A673 (cell line): ENCODE measurements at places on chromosomes 4 and X. TPM values are rescaled to one million over a fixed set of nuclear protein-coding genes. Genes with fewer than 3 reads are reported as not detected.

GLRA2 gene
- not detected in 2 replicates for total RNA-seq

DNA sequence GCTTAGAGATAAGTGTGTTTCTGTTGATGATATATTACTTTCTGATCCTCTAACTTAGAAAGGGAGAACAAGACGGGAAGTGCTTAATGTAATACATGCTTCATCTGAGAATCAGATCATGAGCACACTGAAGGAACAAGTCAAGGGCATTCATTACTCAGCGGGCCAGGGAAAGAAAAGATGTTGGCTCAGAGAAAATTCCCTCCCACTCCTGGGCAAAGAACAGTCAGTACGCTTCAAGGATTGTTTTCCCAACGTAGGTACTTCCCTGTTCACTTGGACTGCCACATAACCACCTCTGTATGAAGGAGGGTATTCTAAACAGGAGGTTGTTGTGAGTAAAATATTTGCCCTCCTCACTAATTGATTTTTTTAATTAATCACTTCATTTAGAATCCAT, 374.5 kb upstream of the FMR1 start:
- DNase-seq, result no peak

GRCh38 chrX:12153741-12154140, 15.5 kb downstream of the FRMPD4 start:
- DNase-seq, result no peak

CSAG1 gene
- not detected in 2 replicates for total RNA-seq

NKX6-1 gene
- total RNA-seq, result 8.8 and 9.0 TPM in 2 replicates

TNIP3 gene
- total RNA-seq, result 0.44 and 0.58 TPM in 2 replicates

DNA sequence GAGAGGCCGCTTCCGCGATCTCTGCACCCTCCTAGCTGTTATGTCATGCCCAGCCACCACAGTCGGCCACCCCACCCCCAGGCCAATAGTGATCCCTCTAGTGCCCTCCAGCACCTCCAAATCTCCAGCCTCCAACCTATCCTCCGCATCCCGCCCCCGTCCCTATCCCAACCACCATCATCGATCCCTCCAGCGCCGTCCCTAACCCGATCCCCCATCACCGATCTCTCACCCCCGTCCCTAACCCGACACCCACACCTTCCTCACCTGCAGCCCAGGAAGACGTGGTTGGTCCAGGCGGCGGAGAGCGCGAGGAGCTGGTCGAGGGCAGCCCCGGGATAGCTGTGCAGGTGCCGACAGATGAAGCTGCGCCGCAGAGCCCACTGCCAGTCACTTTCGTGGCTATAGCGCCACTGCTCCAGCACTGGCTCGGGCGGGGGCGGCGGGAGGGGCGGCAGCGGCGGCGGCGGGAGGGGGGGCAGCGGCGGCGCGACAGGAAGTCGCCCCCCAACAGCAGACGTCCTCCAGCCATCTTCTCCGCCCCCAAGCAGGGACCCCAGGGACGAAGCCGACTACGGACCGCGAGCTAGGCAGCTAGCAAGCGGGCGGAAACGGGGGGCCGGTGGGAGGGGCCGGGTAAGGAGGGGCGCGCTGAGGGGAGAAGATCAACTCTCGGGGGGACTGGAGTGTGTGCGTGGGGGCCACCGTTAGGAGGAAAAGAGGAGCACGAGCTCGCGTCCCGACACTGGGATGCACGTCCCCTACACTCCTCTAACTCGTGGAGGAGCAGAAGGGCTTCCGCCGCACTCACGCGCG, 552 bp downstream of the NKRF start:
- peak; percentile 23 for DNase-seq

DNA sequence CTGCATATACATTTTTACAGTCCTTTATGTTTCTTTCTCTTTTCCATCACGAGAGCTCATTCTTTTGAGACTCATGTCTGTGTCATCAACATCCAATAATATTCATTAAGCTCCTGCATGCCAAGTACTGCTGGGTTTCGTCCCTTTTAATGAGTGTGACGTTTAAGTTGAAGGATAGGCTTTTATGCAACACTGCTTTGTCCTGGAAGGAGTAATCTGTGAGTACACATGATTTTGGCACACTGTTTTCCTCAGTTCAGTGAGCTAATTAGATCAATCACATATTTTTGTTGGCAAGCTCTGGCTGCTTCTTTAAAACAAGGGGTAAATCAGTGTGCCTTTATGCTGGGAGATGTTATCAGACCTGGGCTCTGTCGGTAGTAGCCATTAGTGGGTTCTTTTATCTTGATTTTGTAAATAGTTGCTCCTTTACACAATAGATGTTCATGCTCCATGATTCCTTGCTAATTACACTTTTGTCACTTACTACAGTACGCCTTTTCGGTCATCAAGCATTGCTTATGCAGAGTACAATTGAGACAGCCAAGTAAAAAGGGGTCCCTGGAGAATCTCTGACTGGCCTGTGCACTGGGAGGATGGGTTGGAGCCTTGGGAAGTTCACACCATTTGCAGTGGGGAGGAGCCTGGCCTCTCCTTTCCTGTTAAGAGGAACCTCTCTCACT, 132.6 kb downstream of the FHIP1A start:
- peak; percentile 51 for DNase-seq

DNA sequence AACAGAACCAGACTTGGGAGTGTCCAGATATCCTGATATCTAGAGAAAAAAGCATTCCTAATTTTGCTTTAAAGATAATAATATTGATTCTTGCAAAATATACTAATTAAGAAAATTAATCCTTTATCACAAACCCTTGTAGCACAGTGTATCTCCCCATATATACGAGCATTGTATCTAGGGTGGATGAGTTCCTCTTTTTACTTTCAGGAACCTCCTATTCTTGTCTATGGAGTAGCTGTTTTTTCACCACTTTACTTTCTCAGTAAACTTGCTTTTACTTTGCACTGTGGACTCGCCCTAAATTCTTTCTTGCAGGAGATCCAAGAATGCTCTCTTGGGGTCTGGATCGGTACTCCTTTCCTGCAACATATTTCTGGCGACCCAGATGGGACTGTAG, 103.9 kb downstream of the GLUD2 start:
- DNase-seq, result no peak
